ENCODE measurements at places on chromosomes 16 and 17. TPM values are rescaled to one million over a fixed set of nuclear protein-coding genes. Genes with fewer than 3 reads are reported as not detected.

- H3K4me1 ChIP-seq, result peaks cover 30% of the 10 kb centered on the region
- no peak overlapping the region for H3K4me3 ChIP-seq
These were observed 18.7 kb upstream of the ARHGAP17 start for GRCh38 chr16:25033852-25034251.

DNA sequence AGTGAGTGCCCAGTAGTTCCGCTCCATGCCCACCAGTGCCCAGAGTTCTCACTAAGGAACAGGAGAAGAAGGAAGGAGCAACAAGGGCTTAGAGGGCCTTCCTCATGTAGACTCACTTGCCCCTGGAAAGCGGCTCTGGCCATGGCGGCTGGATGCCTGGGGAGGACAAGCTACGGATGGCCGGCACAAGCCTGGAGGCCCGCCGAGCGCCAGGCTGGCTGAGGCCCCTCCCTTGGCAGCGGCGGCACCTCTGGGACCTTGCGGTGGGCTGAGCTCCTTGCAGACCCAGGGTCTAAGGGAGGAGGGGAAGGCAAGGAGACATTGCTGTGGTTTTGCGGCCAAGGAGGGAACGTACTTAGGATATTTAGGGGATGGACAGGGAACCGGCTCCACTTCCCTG lies 160.1 kb downstream of the SALL1 start:
- no peak overlapping the region for H3K4me3 ChIP-seq
- no peaks in the 10 kb centered on the region for H3K36me3 ChIP-seq
- no peaks in the 10 kb centered on the region for H3K27me3 ChIP-seq
- H3K4me1 ChIP-seq, result no peaks in the 10 kb centered on the region
- no peak overlapping the region for H3K27ac ChIP-seq

GRCh38 chr16:48956620-48957019 lies 325.0 kb downstream of the CBLN1 start:
- DNase-seq, result no peak
- no peaks in the 10 kb centered on the region for H3K4me1 ChIP-seq
- no peaks in the 10 kb centered on the region for H3K36me3 ChIP-seq

GNGT2 gene
- total RNA-seq, result not detected

GRCh38 chr16:89155184-89155679 lies 16.3 kb upstream of the CDH15 start:
- H3K4me3 ChIP-seq, result no peak overlapping the region
- H3K36me3 ChIP-seq, result no peaks in the 10 kb centered on the region
- no peak for DNase-seq
- no peaks in the 10 kb centered on the region for H3K27me3 ChIP-seq
- H3K27ac ChIP-seq, result no peak overlapping the region

DNA sequence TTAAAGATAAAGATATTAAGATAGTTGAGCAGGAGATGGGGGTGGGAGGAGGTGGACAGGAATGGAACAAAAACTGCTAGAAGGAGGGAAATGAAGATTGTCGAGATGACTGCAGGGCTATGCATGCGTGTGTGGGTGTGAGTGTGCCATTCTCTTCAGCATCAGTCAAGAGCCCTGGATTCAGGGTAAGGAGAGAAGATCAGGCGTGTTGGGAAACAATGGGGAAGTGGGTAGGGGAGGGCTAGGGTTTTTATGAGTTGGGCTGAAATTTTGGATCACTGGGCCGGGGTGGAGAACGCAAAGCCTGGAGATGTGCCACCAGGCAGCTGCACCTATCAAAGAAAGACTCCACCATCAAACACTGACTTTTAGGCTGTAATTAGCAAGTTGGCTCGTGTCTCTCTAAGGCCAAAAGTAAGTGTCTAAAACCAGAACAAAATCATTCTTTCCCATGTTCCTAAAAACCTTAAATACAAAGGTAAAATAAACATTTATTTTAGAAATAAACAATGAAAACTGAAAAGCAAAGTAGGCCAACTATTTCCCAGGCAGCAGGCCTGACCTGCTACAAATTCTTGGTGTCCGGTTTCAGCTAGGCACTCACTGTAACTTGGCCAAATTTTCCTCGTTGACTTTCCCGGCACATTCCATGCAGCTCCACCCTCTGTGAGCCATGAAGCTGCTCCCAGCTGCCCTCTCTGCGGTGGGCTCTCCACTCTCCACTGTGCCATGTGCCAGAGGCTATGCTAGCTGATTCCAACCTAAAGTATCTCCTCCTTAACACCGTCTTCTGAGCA lies 4.2 kb downstream of the CDRT4 start:
- H3K4me3 ChIP-seq, result no peak overlapping the region
- H3K27ac ChIP-seq, result no peak overlapping the region
- no peak for DNase-seq
- no peaks in the 10 kb centered on the region for H3K4me1 ChIP-seq
- H3K27me3 ChIP-seq, result no peaks in the 10 kb centered on the region
- no peaks in the 10 kb centered on the region for H3K36me3 ChIP-seq

- no peak for DNase-seq
- no peaks in the 10 kb centered on the region for H3K27me3 ChIP-seq
- no peaks in the 10 kb centered on the region for H3K4me1 ChIP-seq
- no peak overlapping the region for H3K27ac ChIP-seq
- no peak overlapping the region for H3K4me3 ChIP-seq
- no peaks in the 10 kb centered on the region for H3K36me3 ChIP-seq
These were observed 9.8 kb upstream of the SOST start for GRCh38 chr17:43768382-43768781.

PRDM7 gene
- not detected for total RNA-seq

DNA sequence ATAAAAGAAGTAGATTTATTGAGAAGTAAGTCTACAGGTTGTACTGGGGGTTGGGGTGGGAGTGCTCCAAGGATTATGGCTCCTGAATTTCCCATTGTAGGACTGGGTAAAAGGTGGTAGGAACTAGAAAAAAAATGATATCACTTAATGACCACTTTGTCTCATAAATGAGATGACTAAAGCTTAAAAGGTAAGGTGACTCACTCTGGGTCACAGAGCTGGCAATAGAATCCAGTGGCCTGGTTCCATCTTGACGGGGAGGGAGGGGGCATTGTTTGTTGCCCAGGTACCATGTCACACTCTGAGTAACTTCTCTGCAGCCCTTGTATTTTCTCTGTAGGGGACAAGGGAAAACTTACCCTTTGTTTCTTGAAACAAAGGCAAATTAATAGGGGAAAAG lies 126.1 kb downstream of the PITPNC1 start:
- H3K27ac ChIP-seq, result no peak overlapping the region
- no peak overlapping the region for H3K4me3 ChIP-seq
- H3K36me3 ChIP-seq, result no peaks in the 10 kb centered on the region
- peaks cover 9% of the 10 kb centered on the region for H3K4me1 ChIP-seq
- H3K27me3 ChIP-seq, result no peaks in the 10 kb centered on the region
- DNase-seq, result peak; percentile 65

MFAP4 gene
- total RNA-seq, result 0.92 TPM

GRCh38 chr16:62450291-62450690 lies 414.1 kb upstream of the CDH8 start:
- no peaks in the 10 kb centered on the region for H3K36me3 ChIP-seq
- no peak overlapping the region for H3K4me3 ChIP-seq
- no peak overlapping the region for H3K27ac ChIP-seq
- no peaks in the 10 kb centered on the region for H3K4me1 ChIP-seq

DNA sequence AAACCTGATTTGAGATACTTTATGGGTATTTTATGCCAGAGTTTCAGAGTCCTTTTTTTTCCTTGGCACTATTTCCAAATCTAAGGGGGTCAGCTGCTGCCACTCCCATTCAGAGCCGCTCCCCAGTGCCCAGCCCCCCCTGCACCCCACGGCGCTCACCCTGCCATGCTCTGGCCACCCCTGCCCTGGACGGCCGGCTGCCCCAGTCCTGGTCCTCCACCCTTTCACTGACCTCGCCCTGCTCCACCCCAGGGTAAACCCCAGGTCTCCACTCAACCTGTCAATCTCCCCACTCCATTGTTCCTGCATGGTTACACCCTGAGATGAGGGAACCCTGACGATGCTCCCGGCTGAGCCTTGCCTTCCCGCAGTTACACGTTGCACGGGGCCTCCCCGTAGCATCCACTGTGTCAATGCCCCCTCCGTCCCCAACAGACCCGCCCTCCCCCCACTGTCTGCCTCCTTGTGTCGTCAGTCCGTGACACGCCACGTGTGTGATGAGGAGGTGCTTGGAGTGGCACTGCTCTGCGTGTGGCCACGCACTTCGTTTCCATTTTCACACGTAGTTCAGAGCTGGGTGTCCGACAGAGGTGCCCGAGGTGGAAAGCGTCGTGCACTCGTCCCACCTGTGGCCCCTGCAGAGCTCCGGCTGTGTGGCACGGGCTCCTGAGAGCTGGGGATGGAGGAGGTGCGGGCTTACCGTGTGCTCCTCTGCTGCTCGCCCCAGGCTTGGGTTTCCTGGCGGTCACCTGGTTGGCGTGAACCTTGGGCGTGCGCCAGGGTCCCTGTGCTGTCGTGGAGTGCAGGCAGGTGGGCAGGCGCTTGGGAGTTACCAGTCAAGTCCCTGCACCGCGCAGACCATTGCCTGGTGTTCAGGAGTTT lies 116.5 kb downstream of the BANP start:
- H3K4me1 ChIP-seq, result no peaks in the 10 kb centered on the region
- no peak overlapping the region for H3K27ac ChIP-seq
- H3K36me3 ChIP-seq, result no peaks in the 10 kb centered on the region
- DNase-seq, result no peak
- H3K27me3 ChIP-seq, result no peaks in the 10 kb centered on the region

DNA sequence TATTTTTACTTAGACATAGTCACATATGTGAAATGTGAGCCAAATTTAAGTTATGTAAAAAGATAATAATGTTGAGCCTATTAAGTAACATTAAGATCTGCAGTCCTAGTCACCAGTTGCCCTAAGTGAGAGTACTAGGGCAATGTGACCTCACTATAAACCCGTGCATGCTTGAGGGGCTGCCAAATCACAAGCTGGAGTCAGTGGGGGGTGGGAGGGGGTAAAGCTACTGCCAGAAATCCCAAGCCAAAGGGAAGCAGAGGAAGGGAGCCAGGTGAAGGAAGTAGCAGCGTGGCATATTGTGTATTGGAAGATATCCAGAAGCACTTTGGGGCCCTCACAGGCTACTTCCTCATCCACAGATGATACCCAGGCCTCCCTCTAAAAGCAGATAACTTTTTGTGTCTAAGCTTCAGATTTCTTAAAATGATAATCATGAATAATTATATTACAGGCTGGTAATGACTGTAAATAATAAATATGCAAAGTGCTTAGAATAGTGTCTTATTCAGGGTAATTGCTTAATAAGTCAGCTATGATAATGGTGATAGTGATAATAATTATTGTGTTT lies 134.1 kb downstream of the CA10 start:
- no peaks in the 10 kb centered on the region for H3K36me3 ChIP-seq
- DNase-seq, result no peak

PRAC1 gene
- total RNA-seq, result not detected

DNA sequence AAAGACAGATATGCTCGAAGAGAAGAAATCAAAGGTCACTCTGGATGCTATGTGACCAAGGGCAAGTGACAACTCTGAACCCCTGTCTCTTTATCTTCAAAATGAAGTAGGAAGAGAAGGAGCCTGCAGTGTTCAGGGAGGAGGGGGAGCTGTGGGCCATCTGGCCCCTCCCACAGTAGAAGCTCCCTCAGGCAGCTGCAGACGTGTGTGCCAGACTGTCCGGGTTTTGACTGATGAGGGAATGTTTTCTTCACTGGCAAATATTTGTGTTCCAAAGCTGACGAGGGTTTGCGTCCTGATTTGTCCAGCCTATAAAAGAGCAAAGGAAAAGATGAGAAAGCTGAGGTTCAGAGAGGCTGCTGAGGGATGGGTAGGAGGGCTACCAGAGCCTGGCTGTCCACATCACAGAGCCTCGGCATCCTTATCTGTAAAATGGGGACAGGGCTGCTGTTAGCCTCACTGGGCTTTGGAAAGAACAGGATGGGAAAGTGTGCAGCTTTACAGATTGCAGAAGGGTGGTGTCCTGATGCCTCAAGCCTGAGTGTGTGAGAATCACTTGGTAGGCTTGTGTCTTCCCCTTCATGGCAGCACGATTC lies 1.8 kb upstream of the GINS2 start:
- peaks cover 6% of the 10 kb centered on the region for H3K4me1 ChIP-seq
- no peak overlapping the region for H3K27ac ChIP-seq
- no peak for DNase-seq
- H3K4me3 ChIP-seq, result no peak overlapping the region

DNA sequence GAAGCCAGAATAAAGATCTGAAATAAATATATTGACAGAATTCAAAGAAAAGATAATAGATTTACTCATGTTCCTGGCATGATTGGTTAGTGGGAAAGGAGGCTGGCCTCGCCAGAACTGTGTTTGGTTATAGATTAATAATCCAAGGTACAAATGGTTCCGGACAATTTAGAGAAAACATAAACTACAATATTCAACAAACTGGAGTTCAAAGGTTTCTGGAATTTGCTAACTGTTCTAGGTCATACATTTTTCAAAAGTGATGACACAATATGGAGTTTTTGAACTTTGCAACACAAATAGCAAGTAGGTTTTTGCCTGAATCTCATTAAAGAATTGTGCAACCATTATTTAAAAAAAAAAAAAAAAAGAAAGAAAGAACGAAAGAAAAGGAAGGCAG lies 251.7 kb upstream of the SALL1 start:
- no peaks in the 10 kb centered on the region for H3K4me1 ChIP-seq
- H3K36me3 ChIP-seq, result no peaks in the 10 kb centered on the region
- H3K4me3 ChIP-seq, result no peak overlapping the region
- H3K27me3 ChIP-seq, result no peaks in the 10 kb centered on the region
- H3K27ac ChIP-seq, result no peak overlapping the region
- DNase-seq, result no peak

- H3K27ac ChIP-seq, result no peak overlapping the region
- H3K36me3 ChIP-seq, result no peaks in the 10 kb centered on the region
- no peak overlapping the region for H3K4me3 ChIP-seq
- no peak for DNase-seq
- no peaks in the 10 kb centered on the region for H3K4me1 ChIP-seq
These were observed 853.2 kb upstream of the SOX9 start for GRCh38 chr17:71267668-71268067.

- H3K4me3 ChIP-seq, result no peak overlapping the region
- no peaks in the 10 kb centered on the region for H3K36me3 ChIP-seq
- H3K27me3 ChIP-seq, result no peaks in the 10 kb centered on the region
These were observed 3.8 kb upstream of the ANKFN1 start for GRCh38 chr17:56149266-56150036.

Data from Panc1 (cell line).